ENCODE measurements at places on chromosomes 11 and 22.

DNA sequence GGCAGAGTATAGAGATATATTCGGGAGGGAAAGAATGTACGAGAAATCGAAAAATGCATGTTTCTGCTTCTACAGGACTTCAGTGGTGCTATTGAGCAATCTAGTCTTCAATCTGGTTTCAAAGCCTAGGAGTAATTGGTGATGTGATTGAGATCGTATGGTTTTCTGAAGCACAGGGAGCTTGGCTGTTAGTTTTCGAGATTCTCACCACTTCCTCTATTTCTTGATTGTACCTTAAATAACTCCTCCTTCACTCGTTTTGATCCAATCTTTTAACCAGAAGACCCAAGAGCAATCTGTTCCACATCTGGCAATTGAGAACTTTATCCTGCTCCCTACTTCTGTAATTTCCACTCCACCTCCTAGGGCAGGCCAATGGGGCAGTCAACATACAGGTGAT is 518 bp downstream of the CCDC179 start:
- no peak for DNase-seq

- DNase-seq: no peak
Observed at GRCh38 chr22:29031227-29032011, 30.2 kb downstream of the C22orf31 start.

DNA sequence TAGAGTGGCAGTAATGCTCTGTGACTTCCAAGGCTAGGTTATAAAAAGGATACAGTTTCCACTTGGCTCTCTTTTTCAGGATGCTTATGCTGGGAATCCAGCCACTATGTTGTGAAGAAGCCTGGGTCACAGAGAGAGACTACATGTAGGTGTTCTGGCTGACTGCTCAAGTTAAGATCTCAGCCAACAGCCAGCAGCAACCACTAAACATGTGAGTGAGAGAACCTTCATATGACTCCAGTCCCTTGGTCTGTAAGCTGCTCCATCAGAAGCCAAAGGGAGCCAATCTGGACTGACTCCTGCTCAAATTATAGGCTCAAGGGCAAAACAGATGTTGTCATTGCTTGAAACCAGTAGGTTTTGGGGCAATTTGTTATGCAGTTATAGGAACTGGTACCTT is 162.7 kb downstream of the MAML2 start:
- no peak for DNase-seq

GRCh38 chr11:92216789-92217188 is 7.8 kb upstream of the FAT3 start:
- DNase-seq: no peak

GRCh38 chr11:36304351-36304750 is 8.3 kb downstream of the PRR5L start:
- no peak for DNase-seq

DNA sequence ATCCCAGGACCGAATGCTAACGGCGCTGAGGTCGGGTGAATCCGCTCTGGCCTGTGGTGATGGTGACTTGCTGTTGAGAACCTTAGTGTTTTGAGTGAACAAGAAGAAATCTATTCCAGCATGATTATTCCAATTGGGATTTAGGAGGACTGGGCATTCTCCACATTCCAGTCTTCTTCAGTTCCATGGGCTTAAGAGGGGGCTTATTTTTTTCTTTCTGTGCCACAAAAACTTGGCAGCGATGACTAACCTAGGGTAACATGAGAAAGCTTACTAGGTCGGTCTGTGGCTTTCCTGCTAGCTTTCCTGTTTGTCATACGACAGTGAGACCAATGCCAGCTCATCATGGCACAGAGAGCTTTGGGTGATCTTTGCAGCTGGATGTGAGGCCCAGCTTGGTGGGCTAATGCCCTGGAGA is 62.9 kb upstream of the ATXN10 start:
- DNase-seq: no peak

GRCh38 chr11:1920909-1921573 is 1.5 kb downstream of the TNNT3 start:
- DNase-seq: no peak

- no peak for DNase-seq
Observed at GRCh38 chr22:42879371-42880021, 22.4 kb upstream of the ARFGAP3 start.

DNA sequence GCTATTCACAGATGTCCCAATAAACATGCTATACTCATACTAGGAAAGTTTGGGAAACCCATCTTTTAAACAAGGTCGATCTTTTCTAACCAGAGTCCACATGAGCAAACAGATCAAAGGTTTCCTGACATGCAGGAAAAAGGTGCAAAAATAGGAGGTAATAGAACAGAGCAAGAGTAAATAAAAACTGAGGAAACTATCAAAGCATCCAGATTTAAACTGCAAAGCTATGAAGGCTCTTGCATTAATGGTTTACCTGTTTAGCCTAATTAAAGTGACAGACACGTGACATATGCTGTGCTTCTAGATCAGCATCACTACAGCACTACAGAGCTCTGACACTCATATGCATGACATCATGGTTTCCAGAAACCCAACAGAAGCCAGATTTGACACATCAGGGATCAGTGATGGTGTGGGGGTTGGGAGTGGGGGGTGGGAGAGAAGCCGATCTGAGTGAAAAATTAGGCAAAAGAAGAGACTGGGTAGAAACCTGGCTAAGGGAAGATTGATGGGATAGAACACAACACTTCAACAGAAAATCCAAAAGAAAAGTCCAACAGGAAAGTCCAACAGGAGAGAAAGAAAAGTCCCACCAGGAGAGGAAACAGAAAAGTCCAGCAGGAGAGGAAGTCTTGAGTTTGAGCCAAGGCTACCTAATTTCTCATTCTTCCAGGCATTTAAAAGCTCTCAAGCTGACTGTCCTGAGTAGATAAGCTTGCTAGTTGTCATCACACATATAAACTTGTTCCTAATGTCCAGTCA is 262.3 kb downstream of the SOX6 start:
- no peak for DNase-seq

DNA sequence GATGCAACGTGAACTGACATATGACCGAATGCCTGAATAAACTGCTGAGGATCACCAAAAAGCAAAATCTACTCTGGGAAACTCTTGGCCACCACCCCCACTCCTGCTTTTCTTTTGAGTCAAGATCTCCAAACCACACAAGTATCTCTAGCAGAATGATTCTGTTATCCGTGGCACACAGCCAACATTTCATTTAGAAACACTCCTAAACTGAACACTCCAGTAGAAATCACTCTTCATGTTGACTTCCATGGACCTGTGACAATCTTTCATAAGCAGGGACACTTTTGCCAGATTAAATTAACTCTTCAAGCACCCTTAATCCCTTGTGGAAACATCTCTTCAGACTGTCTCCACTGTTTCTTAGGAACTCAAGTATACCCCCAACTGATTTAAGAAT is 44.4 kb downstream of the VSIG10L2 start:
- no peak for DNase-seq

- no peak for DNase-seq
Observed at GRCh38 chr11:125036933-125037332, 26.2 kb upstream of the SLC37A2 start.

DNA sequence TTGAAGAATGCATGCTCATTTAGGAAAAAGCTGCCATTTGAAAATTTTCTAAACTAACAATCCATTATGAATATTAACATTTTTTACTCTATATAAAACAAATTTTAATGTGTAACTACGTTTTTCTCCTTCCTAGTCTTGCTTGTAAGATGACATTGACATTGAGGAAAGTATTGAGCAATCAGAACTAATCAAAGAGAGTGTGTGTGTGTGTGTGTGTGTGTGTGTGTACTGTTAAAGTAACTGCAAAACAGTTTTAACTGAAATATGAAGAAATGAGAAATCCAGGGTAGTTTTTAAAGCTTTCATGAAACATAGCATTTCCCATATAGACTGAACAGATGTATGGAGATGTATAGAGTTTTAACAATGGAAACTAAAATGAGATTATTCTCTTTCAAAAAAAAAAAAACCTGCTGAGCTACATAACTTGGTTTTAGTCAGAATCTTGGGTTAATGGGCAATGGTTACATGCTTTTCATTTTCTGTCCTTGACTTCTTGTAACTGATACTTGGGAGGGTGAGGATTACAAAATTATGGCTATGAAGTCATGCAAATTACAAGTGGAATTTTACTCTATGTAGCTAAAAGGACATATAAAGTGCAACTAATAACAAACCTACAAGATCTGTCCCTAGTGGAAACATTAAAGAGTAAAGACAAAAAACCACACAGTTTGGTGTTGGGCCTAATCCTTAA is 2.0 kb downstream of the PDGFD start:
- DNase-seq: no peak

GRCh38 chr11:37107415-37107814 is 509.4 kb upstream of the RAG2 start:
- no peak for DNase-seq

- DNase-seq: no peak
Observed at GRCh38 chr11:88152381-88152780, 22.9 kb downstream of the RAB38 start.

DNA sequence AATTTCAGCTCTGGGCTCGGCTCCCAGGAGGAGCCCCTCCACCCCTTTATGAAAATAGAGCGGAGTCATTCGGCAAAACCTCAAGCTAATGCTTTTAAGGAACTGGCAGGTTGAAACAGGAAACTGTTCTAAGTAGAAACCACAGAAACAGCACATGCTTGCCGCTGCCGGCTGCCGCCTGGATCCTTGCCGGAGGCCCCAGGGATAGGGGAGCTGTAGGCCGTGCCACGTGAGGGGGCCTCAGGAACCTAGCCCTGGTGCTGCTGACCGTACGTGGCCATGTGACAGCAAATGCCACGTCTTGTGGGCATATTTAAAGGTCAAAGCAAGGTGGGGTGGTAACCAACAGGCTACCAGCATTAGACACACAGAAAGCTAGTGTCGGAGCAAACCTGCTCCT is 77.9 kb upstream of the TIMP3 start:
- DNase-seq: peak; percentile 35

DNA sequence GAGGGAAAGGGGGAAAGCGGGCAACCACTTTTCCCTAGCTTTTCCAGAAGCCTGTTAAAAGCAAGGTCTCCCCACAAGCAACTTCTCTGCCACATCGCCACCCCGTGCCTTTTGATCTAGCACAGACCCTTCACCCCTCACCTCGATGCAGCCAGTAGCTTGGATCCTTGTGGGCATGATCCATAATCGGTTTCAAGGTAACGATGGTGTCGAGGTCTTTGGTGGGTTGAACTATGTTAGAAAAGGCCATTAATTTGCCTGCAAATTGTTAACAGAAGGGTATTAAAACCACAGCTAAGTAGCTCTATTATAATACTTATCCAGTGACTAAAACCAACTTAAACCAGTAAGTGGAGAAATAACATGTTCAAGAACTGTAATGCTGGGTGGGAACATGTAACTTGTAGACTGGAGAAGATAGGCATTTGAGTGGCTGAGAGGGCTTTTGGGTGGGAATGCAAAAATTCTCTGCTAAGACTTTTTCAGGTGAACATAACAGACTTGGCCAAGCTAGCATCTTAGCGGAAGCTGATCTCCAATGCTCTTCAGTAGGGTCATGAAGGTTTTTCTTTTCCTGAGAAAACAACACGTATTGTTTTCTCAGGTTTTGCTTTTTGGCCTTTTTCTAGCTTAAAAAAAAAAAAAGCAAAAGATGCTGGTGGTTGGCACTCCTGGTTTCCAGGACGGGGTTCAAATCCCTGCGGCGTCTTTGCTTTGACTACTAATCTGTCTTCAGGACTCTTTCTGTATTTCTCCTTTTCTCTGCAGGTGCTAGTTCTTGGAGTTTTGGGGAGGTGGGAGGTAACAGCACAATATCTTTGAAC is 6.8 kb downstream of the MALAT1 start:
- no peak for DNase-seq

- no peak for DNase-seq
Observed at GRCh38 chr11:63906585-63906984, 10.4 kb downstream of the RCOR2 start.

DNA sequence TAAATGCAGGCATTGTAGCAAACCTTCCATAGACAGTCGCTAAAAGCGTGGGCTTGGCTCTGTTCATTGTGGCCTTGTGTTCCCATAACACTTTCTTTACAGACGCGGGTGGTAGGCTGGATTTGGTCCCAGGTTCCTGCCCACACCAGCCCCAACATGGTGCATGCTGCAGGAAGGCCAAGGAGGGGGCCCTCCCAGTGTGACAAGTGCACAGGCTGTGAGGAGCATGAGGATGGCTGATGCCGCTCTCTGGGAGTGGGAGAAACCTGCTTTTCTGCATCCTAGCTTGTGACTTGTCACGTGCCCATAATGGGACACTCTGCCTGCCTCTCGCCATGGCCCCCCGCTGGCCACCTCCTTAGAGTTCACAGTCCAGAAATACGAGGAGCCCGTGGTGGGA is 161.8 kb upstream of the B3GAT1 start:
- DNase-seq: no peak
